ENCODE measurements at places on chromosomes 3 and 15. TPM values are rescaled to one million over a fixed set of nuclear protein-coding genes. Genes with fewer than 3 reads are reported as not detected.

The CCR8 gene
- total RNA-seq = not detected

The GOLGA8S gene
- total RNA-seq = 0.29 TPM

The PARP16 gene
- total RNA-seq = 8.0 TPM

The CCDC54 gene
- total RNA-seq = not detected

The IQCF5 gene
- total RNA-seq = not detected

GRCh38 chr15:96487245-96487644, 156.7 kb downstream of the NR2F2 start:
- no peak for DNase-seq

GRCh38 chr3:119643528-119643927, 16.9 kb downstream of the POPDC2 start:
- no peak for DNase-seq

GRCh38 chr15:29203718-29204368, 65.8 kb downstream of the NSMCE3 start:
- DNase-seq = no peak

GRCh38 chr3:188914552-188914951, 257.2 kb upstream of the TPRG1 start:
- DNase-seq = no peak

DNA sequence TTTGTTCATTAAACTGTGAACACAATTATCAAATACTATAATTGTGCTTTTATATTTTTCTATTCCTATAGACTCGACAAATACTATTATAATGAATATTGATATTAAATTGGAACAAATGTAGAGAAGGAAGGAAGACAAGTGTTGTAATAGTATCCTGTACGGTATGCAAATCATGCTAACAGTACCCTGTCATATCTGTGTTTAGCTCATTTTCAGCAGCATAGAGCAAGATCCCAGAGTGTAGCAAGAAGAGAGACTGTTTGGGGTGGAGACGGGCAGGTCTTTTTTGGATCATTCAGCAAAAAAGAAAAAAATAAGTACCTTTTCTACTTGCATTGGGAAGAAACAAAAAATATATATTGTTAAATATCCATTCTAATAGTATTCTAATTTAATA, 224.1 kb downstream of the TPRG1 start:
- DNase-seq = no peak

GRCh38 chr3:114624047-114624445, 330.2 kb downstream of the TIGIT start:
- peak; percentile 33 for DNase-seq

DNA sequence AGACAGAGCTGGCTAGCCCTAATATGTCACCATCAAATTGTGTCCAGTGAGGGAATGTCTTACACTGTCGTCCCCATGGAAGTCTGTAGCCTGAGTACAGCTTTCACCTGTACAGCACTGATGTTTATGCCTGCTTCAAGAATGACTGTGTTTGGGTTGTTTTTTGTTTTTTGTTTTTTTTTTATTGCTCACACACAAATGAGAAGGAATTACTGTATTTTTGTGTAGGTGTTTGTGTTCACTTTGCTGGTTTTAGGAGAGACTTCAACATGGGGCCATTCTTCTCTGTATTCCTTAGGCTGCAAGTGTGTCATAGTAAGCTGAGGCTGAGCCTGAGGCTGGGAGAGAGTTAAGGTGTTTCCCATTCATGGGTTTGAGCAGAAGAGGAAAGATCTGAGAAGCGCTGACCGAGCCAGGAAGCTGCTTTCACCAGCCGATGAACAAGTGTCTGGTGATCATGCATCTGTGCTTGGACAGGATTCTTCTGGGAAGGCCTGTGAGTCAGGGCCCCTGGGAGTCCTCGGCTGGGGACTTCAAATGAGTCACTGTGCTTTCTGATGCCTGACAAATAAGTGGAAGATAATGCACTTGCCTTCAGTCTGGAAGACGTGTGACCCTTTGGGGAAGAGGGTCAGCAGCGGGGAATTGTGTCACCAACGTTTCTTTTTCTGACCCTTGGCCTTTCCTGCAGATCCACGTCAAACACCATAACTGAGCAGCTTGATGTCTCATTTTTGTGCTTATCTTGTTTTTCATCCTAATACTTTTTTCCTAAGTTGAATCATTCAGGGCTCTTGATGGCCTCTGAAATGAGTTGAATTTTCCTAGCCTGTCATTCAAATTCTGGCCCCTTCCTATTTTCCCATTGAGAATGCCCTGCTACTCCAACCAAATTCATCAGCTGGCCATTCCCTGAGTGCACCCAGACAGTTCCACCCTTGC, 36.7 kb upstream of the ZBTB38 start:
- no peak for DNase-seq

DNA sequence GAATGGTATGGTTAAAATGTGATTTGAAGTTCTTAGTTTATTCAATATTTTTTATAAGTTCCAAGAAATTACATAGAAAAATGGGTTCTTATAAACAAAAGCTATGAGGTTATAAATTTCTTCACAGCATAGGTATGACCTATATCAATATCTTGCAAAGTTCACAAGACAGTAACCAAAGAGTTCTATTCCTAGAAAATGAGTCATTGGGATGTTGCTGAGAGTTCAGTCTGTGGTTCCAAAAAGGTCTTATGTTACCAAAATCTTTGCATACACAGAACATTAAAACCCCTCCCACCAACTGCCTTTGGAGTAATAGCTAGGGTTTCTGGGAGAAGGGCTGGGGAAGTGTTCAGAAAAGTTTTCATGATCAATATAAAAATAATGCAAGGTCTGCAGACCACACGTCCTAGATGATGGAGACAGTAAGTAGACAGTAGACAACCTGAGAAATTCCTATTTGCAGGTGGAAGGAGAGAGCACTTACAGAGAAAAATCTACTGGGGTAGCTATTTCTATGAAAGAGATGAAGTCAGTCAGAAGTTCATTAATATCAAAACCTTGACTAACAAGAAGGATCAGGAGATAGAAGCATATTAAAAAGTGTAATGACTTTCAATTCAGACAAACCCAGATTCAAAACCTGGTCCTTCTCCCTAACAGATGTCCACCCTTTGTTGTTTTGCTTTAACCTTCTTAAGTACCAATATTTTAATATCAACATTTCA, 279.3 kb downstream of the KCNH8 start:
- no peak for DNase-seq

DNA sequence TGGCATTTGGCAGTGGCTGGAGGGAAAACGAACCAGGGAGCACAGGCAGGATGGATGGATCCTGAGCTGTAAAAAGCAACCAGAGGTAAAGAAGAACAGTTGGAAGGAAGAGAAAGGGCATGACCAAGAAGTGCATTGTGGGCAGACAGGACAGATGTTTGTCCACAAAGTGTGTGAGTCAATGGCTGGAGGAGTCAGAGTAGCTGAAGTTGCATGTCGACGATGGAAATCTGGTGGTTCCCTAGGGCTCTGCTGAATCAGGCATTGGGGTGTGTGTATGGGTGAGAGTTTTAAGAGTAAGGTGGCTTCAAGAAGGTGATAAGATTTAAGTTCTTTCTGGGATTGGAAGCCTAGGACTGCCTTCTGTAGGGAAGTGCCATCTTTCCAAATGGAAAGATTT, 214.0 kb upstream of the BHLHE40 start:
- no peak for DNase-seq

DNA sequence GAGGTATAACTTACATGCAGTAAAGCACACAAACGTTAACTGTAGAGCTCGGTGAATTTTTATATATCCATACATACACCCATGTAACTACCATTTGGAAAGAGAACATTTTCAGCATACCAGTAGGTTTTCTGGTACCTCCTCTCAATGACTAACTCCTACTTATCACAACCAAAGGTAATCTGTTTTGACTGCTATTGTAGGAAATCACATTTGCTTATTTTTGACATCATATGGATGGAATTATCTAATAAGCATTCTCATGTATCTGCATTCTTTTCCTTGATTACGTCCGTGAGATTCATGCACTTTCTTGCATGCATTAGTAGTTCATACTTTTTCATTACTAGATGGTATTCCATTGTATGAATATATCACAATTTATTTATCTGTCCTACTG, 76.8 kb downstream of the CSNK1G1 start:
- DNase-seq = no peak

DNA sequence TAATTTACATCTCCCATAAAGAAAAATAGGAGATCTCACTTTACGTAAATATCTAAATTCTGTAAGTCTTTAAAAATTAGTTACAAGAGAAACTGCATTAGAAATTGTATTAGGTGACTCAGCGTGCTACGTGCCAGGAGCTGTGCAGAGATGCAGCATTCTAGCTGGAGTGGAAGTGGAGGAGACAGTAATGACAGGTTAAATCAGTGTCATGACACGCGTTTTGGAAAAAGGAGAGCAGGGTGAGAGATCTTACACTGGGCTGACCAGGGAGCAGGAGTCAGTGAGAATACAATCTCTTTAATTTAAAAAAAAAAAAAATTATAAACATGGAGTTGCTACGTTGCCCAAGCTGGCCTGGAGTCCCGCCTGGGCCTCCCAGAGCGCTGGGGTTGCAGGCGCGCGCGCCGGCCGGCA, 635 bp downstream of the TUBGCP5 start:
- DNase-seq = no peak

- DNase-seq = no peak
Observed at GRCh38 chr3:134677196-134677986, 26.6 kb upstream of the KY start.

GRCh38 chr3:168467115-168467714, 371.5 kb upstream of the GOLIM4 start:
- peak; percentile 54 for DNase-seq
